AG20443 (cell line): ENCODE measurements at places on chromosomes 1 and 21.

- DNase-seq, result no peak
Observed at GRCh38 chr1:243930822-243931671, 81.0 kb upstream of the AKT3 start.

DNA sequence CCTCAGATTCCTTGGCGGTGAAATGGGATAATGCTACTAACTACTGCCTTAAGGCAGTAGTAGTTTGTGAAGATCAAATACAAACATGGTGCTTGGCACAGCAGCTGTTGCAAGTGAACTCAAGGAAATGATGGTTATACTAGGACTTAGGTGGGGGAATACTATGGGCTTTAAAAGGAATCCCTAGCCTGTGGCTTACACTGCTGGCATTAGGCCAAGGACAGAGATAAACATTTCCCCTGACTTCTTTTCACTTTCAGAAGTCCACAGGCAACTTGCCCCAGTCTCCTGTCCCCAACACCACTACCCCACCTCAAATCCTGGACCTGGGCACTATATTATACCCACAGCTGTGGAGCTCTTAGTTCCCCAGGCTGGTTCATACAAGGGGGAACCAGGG is 13.1 kb upstream of the VAMP4 start:
- DNase-seq, result no peak

- DNase-seq, result no peak
Observed at GRCh38 chr1:241473026-241473425, 46.5 kb downstream of the FH start.

DNA sequence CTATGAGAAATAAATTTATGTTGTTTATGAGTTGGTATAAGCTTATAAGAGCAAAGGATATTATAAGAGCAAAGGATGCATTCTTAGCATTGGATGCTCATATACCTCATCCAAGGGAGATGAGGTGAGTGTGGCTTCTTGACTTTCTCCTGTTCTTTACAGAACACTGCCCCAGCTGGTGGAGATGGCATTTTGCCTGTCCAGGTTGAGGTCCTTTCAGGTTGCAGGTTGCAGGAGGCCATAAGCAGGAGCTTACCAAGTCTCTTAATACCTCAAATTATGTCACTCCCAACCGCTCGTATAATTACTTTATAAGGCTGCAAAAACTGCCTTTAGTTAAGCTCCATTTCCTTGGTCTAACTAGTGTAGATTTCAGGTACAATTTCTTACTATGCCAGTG is 66.7 kb downstream of the RPE65 start:
- DNase-seq, result no peak

- DNase-seq, result no peak
Observed at GRCh38 chr21:32519945-32520874, 65.1 kb downstream of the TCP10L start.
